ENCODE measurements at places on chromosomes 4 and X. TPM values are rescaled to one million over a fixed set of nuclear protein-coding genes. Genes with fewer than 3 reads are reported as not detected.

The MAGEA6 gene
- not detected for polyA plus RNA-seq

The SMIM43 gene
- not detected for polyA plus RNA-seq

The SOD3 gene
- 117 TPM for polyA plus RNA-seq

The CLOCK gene
- 10.1 TPM for polyA plus RNA-seq

The BEX4 gene
- 51.7 TPM for polyA plus RNA-seq

The CYBB gene
- 2.8 TPM for polyA plus RNA-seq

The FAM184B gene
- 0.03 TPM for polyA plus RNA-seq

The FRMD7 gene
- not detected for polyA plus RNA-seq

The CNGA1 gene
- polyA plus RNA-seq: 1.3 TPM

The TMEM31 gene
- not detected for polyA plus RNA-seq

The POU4F2 gene
- polyA plus RNA-seq: not detected

The SLC9B1 gene
- polyA plus RNA-seq: 0.18 TPM

The RAB33A gene
- polyA plus RNA-seq: 0.37 TPM

The TCEANC gene
- polyA plus RNA-seq: 0.97 TPM

The UGT2B7 gene
- polyA plus RNA-seq: not detected

The ARHGEF38 gene
- polyA plus RNA-seq: 0.06 TPM

The HSFX2 gene
- polyA plus RNA-seq: 0.37 TPM

The HSFX3 gene
- not detected for polyA plus RNA-seq

The IQCM gene
- not detected for polyA plus RNA-seq

The NEIL3 gene
- polyA plus RNA-seq: not detected

The RTL3 gene
- 0.04 TPM for polyA plus RNA-seq

The NDST3 gene
- polyA plus RNA-seq: 0.03 TPM

The RTL9 gene
- not detected for polyA plus RNA-seq

The PPEF2 gene
- not detected for polyA plus RNA-seq

The APLN gene
- polyA plus RNA-seq: 2.3 TPM

The DNAAF6 gene
- polyA plus RNA-seq: not detected

The VSIG4 gene
- 137 TPM for polyA plus RNA-seq

The KCTD8 gene
- polyA plus RNA-seq: 0.25 TPM

The BANK1 gene
- polyA plus RNA-seq: 4.4 TPM

The SYP gene
- 1.4 TPM for polyA plus RNA-seq

The CCDC160 gene
- not detected for polyA plus RNA-seq

The WAS gene
- 1.6 TPM for polyA plus RNA-seq

The ZMAT1 gene
- 3.7 TPM for polyA plus RNA-seq

The SERTM2 gene
- polyA plus RNA-seq: not detected

The PRIMPOL gene
- 17.0 TPM for polyA plus RNA-seq
